ENCODE measurements at places on chromosomes 3 and 15. TPM values are rescaled to one million over a fixed set of nuclear protein-coding genes. Genes with fewer than 3 reads are reported as not detected.

DNA sequence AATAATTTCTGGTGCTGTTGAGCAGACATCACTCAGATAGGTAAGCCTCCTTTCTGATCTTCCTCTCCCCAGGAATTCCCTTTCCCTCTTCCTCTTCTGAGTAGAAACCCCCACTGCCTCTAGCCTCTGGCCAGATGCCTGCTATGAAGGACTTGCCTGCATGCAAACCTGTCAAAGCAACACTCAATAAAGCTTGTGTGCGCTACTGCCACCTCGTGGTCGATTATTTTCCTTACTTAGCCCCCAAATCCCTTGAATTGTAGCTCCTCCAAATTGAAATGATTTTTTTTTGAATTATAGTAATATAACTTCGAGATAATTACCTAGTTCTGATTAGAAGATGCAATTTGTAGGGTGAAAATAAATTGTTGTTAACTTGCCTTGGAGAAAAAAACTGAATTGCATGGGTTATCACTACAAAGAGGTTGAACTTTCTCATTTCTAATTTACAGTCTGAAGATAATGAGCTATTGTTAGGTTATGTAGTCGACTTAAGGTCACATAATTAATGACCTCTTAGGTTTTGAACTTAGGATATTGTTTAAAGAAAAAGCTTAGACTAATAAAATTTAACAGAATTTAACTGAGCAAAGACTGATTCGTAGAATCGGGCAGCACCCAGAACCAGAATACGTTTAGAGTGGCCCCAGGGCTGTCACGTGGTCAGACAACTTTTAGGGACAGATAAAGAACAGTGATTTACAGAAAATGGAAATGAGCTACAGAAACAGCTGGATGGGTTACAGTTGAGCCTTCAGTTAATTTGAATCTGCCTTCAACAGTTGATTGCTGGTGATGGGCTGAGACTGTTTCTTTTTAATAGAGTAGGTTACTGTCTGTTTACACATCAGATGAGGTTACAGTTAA lies 269.3 kb downstream of the ARPP21 start:
- DNase-seq, result peak; percentile 81

GRCh38 chr3:31166249-31166885 lies 271.9 kb upstream of the GADL1 start:
- no peak for DNase-seq

DNA sequence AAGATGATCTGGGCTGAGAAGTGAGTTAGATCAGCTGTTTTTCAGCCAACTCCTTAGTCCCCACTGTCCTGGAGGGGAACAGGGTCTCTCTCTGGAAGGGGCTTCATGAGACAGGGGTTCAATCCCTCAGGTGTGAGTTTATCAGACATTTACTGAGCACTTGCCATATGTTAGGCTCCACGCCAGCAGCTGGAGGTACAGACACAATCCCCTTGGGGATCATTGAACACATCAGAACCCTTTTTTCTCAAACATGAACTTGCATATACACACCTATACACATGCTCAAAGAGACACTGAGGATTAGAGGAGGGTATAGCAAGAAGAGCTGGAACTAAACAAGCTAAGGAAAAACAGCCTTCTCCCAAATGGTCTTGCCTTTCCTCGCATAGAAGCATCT lies 5.5 kb upstream of the BMF start:
- peak; percentile 21 for DNase-seq

GRCh38 chr3:100775226-100775625 lies 65.9 kb downstream of the TFG start:
- no peak for DNase-seq

- peak; percentile 62 for DNase-seq
Measured at GRCh38 chr3:62159709-62160092, 213.6 kb downstream of the FEZF2 start.

DNA sequence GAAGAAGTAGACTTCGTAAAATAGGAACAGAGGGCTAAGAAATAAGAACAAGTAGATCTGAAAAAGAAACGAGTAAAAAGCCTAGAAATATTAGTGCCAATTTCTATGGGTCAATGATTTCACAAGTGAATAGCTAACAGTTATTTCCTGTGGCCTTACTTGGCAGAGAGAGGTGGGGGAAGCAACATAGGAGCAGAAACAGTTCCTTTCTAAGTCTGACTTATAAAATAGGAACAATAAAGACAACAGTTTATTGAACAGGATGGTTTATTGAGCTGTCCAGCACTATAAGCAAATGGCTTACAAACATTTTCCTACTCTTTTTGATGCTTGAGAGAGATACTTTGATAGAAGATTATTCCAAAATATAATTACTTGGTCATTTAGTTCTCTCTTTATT lies 37.9 kb downstream of the AGTR1 start:
- DNase-seq, result no peak

DNA sequence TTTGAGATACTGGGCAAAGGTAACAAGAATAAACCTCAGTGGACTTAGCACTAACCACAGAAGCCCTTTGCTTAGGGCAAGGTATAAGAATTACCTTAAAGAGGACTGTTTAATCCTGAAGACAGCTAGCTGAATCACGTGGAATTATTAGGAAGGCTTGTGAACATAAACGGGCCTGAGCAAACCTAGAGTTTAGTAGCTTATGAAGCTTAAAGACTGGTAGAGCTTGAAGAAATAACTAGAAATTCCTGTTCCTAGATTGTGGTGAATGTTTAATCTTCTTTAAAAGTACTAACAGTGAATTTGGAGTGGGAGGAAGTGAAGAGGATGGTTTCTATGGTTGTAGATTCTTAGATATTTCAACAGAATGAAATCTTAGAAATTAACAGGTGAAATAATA lies 428.9 kb upstream of the THRB start:
- no peak for DNase-seq

DNA sequence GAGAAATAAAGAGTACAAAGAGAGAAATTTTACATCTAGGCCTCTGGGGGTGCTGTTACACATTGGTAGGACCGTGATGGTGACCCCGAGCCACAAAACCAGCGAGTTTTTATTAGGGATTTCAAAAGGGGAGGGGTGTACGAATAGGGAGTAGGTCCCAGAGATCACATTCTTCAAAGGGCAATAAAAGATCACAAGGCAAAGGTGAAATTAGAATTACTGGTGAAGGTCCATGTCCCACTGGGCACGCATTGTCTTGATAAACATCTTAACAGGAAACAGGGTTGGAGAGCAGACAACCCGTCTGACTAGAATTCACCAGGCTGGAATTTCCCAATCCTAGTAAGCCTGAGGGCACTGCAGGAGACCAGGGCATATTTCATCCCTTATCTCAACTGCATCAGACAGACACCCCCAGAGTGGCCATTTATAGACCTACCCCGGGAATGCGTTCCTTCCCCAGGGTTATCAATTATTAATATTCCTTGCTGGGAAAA lies 4.3 kb downstream of the IRAK2 start:
- no peak for DNase-seq

The SERINC4 gene
- not detected for total RNA-seq

The PLAAT1 gene
- not detected for total RNA-seq

The CLSTN2 gene
- 3.3 TPM for total RNA-seq

The TOP2B gene
- total RNA-seq, result 73.9 TPM

The OR5H6 gene
- total RNA-seq, result not detected

The SYNPR gene
- total RNA-seq, result not detected

The PIF1 gene
- 6.6 TPM for total RNA-seq
